ENCODE measurements at places on chromosomes 3 and 15.
A peak's percentile ranks its signal among the peaks of the same experiment; 100 is the strongest.

DNA sequence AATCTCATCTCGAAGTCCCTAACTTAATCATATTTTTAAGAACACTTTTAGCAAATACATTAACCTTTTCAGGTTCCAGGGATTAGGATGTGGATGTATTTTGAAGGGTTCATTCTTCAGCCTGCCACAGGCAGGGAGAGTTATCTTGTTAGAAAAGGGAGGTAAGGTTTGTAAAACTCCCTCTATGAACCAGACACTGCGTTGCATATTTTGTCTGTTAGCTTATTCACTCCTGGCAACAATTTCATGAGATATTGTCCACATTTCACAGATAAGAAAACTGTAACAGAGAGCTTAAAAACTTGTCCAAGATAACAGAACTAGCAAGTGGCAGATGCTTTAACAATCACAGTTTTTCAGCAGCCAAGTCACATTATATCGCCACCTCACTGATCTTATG is 155.4 kb downstream of the DIPK2A start:
- no peak for DNase-seq

DNA sequence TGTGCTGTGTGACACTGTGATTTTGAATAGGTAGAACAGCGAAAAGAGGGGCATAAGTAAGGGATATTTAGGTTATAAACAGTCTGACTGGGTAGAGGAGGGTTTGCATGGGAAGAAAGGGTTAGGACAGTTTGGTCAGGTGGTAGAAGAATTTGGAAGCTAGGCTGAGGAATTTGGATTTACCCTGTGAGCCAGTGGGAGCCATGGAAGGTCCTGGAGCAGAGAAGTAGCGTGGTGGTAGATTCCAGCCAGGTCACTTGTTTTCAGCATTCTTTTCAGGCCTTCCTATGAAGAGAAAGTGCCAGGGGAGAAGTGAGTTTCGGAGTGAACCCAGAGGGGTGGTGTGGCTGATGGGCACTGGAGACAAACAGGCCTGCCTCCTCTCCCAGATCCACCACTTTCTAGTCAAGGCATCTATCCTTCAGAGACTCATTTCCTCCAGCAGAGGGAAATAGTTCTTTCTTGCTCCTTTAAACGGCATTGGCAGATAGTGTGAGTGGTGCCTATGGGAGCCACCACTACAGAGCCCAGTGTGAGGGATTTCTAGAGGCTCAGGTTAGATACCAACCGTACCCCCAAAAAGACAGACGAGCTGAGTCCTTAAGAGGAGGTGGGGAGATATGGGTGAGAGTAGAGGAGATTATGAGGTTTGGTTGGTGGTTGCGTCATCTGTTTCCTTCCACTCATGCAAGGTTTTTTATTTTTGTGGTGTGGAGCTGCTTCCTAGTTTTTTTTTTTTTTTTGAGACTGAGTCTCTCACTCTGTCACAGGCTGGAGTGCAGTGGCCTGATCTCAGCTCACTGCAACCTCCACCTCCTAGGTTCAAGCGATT is 21.2 kb downstream of the PXK start:
- DNase-seq: peak; percentile 24

DNA sequence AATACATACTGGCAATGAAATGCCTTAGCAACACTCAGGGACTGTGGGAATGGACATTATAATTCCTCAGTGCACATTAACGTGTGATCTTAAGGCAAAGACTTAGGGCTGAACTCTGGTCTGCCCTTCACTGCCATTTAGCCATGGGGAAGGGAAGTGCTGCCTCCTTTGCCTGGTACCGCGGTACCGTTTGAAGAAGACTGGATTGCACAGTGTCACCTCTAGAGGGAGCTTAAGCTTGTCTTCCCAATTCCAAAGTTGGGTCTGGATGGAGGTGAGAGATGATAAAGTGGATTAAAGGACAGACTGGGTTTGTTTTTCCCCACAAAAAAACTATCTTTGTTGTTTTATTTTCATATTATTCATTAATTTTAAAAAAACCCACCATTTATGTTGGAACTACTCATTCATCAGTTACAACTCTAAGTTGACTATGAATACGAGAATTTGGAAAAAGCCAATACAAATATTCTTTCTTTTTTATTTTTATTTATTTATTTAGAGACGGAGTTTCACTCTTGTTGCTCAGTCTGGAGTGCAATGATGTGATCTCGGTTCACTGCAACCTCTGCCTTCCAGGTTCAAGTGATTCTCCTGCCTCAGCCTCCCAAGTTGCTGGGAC is 60.0 kb upstream of the SYN2 start:
- DNase-seq: peak; percentile 40

- no peak for DNase-seq
Observed at GRCh38 chr3:94185753-94186152, 122.9 kb downstream of the NSUN3 start.

- DNase-seq: no peak
Observed at GRCh38 chr15:27623560-27624305, 475.4 kb downstream of the OCA2 start.

DNA sequence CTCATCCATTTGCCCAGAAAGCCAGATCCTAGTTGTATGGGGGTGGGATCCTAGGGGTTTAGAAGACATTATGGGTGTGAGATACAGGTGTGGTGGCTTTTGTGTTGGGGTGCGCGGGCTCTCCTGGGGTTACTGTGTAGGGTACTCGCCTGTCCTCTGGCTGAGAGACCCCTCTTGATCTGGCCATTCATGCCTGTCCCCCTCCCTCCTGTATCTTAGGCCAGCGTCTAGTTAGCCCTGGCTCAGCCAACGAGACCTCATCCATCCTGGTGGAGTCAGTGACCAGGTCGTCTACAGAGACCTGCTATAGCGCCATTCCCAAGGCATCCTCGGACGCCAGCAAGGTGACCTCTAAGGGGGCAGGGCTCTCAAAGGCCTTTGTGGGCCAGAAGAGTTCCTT is 41.4 kb downstream of the DNASE1L3 start:
- DNase-seq: no peak

GRCh38 chr3:157282261-157283191 is 122.6 kb upstream of the CCNL1 start:
- DNase-seq: no peak

GRCh38 chr3:145219355-145220235 is 941.4 kb downstream of the PLOD2 start:
- no peak for DNase-seq

GRCh38 chr3:2993736-2994135 is 116.4 kb downstream of the IL5RA start:
- DNase-seq: no peak

DNA sequence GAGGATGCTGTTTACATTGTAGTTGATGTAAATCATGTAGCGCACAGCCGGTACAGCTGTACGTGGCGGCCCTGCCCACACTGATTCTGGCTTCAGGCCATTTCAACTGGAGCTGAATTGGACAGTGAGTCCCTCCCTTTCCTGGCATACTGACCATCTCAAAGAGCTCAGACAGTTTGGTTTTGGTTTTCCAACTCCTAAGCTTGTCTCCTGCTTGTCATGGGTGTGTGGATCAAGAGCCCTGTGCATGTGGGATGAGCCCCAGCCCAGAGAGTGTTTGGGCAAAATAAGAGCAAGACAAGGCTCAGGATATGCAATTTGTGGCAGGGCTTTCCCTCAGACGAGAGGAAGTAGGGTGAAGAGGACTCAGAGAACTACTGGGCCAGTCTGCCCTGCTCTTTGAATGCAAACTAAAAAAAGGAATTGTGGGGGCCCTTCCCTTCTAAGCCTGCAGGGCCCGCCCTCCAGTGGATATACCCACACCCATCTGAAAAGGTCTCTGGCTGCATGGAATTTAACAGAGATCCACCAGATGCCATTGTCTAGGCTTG is 13.3 kb downstream of the ITGA11 start:
- no peak for DNase-seq

DNA sequence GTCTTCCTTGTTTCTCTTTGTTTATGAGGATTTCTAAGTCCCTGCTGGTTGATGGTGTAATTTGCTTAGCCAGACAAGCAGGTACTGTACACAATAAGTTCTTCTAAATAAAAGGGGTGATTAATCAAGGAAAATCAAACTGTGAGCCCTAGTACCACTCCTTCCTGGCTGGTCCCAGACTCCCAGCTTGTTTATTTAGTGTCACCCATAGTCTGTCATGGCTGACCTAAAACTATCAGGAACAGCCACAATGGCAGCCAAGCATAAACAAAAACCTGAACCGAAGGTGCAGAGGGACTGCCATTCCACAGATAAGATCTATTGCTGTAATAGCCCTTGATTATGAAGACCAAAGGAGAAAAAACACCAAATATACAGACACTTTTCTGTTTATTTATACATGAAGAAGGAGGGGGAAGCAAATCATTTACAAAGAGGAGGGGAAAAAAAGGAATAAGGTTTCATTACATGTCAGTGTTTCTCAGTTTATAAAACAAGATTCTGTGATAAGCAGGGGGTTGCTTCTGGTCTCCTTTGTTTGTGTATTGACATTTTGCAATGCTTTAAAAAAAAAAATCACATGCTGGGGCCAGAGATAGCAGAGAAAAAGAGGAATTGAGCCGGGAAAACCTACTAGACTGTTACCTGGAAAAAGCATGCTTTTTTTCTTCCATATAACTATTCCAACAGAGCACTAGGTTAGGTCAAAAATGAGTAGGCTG is 182.4 kb upstream of the DPH6 start:
- peak; percentile 65 for DNase-seq

DNA sequence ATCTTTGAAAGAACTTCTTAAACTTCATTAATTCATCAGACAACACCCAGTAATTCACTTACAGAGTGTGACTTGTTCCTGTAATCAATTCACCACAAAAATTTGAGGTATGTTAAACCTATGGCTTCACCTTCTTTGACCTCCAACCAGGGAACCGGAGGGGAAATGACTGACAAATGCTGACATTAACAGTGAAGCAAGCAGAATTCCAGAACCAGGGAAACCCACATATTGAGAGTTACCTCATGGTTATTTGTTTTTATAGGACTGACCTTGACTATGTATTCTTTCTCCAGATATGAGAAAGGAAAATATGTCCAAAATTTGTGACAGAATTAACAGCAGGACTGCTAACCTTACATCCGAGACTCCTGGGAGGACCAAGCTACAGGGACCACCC is 2.7 kb downstream of the P3H2 start:
- peak; percentile 93 for DNase-seq

DNA sequence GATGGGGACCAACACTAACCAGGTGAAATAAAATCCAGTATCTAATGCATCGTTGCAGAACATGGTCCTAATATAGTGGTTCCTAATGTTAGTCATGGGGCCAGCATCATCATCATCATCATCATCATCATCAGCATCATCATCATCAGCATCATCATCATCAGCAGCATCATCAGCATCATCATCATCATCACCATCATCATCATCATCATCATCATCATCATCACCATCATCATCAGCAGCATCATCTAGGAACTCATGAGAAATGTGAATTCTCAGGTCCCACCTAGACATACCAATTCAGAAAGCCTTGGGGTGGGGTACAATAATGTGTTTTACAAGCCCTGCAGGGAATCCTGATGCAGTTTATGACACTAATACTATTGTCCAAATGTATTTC is 179.4 kb upstream of the LRRN1 start:
- no peak for DNase-seq

GRCh38 chr3:195154111-195154791 is 116.7 kb downstream of the XXYLT1 start:
- DNase-seq: no peak

DNA sequence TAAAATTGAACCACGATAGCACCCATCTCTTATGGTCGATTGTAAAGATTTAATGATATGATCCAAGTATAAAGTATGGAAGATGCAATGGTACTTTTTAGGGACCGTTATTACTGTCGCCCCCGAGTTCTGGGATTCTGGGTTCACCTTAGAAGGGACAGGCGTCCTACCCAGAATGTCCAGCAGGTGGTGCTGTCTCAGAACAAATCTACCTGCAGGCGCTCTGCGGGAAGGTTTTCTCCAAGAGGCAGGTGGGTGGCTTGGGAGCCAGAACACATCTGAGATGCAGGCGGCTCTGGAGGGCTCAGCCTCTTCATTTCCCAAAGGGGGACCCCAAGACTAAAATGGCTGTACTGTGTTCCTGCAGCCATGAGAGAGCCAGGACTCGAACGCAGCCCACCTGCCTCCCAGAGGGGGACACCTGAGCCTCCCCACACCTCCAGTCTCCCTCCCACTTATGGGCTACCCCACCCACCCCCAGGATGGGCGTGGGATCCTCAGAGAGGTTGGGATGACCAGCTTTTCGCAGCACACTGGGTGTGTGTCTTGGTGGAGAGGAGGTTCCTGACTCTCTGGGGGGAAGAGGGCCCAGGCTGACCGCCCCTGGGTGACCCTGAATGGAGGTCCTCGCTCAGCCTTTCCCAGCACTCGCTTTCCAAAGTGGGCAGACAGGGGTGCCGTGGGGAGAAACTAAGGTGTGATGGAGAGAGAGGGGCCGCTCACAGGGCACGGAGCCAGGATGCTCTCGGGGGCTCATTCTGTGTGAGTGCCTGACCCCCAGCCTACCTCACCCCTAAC is 28.1 kb upstream of the CORO2B start:
- peak; percentile 46 for DNase-seq

GRCh38 chr3:38226273-38226672 is 39.3 kb upstream of the SLC22A13 start:
- DNase-seq: no peak

- DNase-seq: no peak
Observed at GRCh38 chr3:148975696-148976095, 15.6 kb upstream of the GYG1 start.

DNA sequence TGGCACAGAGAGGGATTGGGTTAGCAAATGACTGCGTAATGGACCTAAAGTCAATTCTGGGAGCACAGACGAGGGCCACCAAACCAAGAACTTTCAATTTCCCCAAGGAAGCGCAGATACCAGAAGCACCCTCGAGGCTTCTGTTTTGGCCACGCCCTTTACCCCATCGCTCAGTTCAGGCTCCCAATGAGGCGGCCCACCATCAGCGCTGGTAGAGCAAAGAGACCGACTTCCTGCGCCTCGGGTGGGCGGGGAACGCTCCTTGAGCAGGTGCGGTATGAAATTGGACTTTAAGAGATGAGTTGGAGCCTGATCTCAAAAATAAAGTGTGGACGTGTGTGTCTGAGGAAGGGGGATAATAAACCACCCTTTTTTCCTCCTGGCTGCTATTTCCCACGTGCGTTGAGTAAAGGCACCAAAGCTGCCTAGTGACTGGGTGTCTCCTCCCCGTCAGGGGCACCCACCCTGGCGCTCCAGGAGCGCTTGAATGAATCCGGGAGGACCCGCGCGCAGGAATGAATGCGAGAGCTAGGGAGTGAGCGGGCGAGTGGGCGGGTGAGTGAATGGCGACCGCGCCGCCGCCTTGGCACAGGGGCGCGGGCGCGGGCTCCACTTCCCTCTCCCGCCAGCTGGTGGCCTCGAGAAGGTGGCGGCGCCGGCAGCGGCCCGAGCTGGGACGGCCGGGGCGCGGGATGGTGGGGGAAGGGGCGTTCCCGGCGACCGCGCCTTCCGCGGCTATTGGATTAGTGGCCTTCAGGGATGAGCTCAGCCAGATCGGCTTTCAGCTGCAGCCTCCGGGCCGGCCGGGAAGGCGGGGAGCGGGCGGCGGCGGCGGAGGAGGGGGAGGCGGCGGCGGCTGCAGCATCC is at the start of gene SPSB4:
TSS of gene SPSB4 (plus strand) at position 772 of the 867 bp plus-strand sequence. CDS start 14,758 bp downstream, outside the sequence.
- DNase-seq: no peak

GRCh38 chr15:25173241-25174028 is 218.6 kb downstream of the SNRPN start:
- no peak for DNase-seq
